ENCODE measurements at places on chromosomes 1 and 21. TPM values are rescaled to one million over a fixed set of nuclear protein-coding genes. Genes with fewer than 3 reads are reported as not detected.

The PIK3C2B gene
- polyA plus RNA-seq, result 1.8 TPM

The PALMD gene
- not detected for polyA plus RNA-seq

The ARTN gene
- not detected for polyA plus RNA-seq

The OR2AK2 gene
- polyA plus RNA-seq, result not detected

The ILDR2 gene
- not detected for polyA plus RNA-seq

The ZNF644 gene
- 44.4 TPM for polyA plus RNA-seq

The SYPL2 gene
- polyA plus RNA-seq, result not detected

Data from naive thymus-derived CD8-positive, alpha-beta T cell (primary cell).